ENCODE measurements at places on chromosomes 12 and 14.

DNA sequence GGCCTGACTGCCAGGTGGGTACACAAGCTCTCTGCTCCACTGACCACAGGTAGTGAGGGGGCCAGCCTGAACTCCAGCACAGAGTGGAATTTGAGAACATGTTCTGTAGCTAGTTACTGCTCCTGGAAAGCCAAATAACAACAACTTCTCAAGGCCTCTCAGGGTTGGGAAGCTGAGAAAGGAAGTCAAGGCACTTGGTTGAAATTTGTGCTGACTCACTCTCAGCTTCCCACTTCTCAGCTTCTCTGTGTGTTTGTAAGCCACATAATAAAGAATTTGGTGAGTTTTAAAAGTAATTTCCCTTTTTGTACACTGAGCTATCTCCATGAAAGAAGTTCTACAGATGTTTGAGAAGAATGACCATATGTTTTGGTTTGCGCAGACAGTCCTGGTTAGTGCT is 234.9 kb downstream of the KTN1 start:
- no peak for DNase-seq

- DNase-seq = no peak
Measured at GRCh38 chr12:108309674-108310312, 29.3 kb downstream of the CMKLR1 start.

DNA sequence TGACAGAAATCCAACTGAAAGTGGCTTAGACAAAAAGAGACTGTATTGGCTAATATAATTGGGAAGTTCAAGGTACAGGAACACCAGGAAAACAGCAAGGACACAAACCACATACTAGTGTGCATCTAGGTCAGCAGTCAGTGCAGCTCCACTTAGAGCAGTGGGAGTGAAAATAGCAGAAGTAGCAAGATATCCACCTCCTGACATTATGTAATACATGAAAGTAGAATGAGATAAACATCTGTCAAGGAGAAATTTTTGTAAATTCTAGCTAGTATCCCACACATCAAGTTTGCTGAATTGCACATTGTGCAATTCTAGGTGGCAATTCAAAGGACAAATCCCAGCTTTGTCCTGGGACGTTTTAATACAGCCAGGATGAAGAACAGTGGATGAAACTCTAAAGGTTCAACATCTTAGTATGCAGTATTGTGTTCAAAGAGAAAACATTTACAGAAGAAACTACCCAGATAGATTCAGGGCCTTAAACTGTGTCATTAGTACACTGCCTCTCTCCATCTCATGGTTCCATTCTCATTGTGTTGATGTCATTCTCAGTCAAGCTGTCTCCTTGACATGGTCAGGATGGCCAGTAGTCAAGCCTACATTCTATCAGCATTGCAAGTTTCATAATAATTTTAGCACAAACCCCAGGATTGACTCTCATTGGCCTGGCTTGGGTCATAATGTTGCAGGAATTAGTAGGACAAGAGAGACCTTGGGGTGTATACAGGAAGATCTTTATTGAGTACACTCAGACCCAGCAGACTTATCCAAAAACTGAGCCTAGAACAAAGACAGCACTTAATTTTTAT is 56.8 kb downstream of the SDR9C7 start:
- DNase-seq = no peak

DNA sequence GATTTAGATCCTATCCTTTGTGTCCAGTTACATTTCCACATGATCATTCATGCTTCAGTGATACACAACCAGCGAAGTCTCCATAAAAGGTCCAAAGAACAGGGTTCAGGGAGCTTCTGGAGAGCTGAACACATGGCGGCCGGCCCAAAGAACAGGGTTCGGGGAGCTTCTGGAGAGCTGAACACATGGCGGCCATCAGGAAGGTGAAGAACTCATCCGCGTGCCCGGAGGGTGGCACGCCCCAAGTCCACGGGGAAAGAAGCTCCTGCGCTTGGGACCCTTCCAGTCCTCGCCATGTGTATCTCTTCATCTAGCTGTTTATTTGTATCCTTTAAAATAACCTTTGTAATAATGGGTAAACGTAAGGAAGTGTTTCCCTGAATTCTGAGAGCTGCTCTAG is 91.9 kb upstream of the FLRT2 start:
- DNase-seq = no peak

DNA sequence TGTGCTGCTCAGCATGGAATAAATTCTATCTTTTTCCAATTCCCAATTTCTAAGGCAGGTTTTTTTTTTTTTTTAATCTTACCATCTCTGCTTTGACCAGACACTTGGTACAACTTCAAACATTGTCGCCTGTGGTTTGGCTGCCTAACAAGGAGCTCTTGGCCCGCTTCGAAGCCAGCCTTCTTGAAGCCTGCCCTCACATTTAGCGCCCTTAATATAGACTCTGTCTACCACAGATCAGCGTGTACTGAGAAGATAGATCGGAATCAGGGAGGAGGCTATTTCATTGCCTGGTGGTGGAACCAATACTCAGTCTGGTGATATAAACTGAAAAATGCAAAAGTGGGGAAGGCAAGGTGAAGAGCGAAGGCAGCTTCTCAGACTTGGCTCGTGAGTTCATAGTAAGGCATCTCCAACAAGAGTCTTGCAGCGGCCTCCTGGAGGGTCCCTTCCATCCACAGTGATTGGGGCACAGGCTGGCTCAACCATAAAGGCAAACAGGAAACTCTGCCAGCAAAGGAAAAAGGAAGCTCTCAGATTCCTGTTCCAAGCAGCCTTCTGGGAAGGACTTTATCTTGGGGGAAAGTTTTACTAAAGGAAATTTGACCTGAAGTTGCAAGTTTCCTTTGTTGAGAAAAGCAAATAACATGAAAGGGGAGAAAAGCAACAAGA is 103.2 kb upstream of the BCL2L14 start:
- no peak for DNase-seq

- no peak for DNase-seq
Measured at GRCh38 chr12:10197879-10198278, 14.8 kb upstream of the GABARAPL1 start.

GRCh38 chr14:68785534-68786490 is 7.1 kb downstream of the ZFP36L1 start:
- DNase-seq = peak; percentile 60

GRCh38 chr14:75905147-75905904 is 76.5 kb downstream of the TGFB3 start:
- DNase-seq = no peak

GRCh38 chr12:119147847-119148448 is 30.8 kb upstream of the HSPB8 start:
- DNase-seq = no peak

DNA sequence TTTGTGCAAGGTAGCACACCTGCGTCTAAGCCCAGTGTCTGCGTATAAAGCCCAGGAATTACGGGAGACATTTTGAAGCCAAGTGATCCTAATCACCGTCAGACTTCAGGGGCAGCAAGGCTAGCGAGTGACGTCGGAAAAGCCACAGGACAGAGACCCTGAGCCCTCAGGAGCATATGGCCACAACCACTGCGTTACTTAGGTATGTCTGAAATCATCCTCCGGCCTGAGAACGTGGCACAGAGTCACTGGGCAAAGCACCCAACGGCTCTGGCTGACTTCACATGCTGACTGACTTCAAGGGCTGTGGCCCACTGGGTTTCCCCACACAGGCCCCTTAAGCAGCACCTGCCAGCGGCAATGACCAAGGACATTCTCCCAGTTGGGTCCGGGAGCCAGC is 71.5 kb downstream of the RIMBP2 start:
- no peak for DNase-seq

- no peak for DNase-seq
Measured at GRCh38 chr14:79551523-79551922, 659.8 kb downstream of the DIO2 start.

GRCh38 chr12:51009056-51009440 is 17.1 kb downstream of the SLC11A2 start:
- DNase-seq = peak; percentile 46

- DNase-seq = no peak
Measured at GRCh38 chr12:105736498-105736897, 402.3 kb downstream of the NUAK1 start.

DNA sequence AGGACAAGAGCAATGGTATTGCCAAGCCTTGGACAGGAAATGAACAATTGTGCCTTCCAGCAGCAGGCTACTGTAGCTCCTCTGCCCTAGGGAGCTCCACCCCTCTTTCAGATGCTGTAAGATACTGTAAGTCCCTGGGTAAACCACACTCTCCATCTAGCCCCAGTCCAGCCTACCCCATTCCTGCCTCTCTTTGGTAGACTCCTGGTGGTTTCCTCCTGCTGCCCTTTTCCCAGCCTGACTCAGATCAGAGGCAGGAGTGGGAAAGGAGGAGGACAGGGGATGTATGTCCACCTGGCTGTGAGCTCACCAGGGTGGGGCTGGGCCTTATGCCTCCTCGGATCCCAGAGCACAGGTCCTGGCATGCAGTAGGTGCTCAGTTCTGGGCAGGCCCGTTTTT is 174.6 kb downstream of the ESRRB start:
- no peak for DNase-seq

- DNase-seq = no peak
Measured at GRCh38 chr12:31591380-31591901, 505 bp upstream of the DENND5B start.

- DNase-seq = peak; percentile 59
Measured at GRCh38 chr14:105061428-105062047, 3.7 kb downstream of the GPR132 start.

- DNase-seq = no peak
Measured at GRCh38 chr12:28966046-28966780, 182.9 kb upstream of the FAR2 start.

DNA sequence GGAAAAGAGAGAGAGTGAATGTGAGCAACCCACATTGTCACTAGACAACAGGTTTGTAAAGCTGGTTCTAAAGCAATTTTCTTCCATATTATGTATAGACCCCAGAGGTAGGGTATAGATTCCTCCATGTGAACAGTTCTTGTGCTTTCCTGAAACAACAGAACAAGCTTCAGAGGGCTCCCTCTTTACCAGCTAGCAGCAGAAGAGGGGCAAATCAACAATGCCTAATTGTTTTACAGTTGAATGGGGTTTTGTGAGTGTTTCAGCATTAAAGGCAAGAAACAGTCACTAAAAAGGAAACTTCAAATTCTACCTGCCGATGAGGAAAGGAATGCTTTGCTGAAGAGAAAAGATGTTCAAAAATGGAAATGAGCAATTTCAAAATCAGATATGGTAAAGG is 341.2 kb upstream of the KITLG start:
- no peak for DNase-seq

DNA sequence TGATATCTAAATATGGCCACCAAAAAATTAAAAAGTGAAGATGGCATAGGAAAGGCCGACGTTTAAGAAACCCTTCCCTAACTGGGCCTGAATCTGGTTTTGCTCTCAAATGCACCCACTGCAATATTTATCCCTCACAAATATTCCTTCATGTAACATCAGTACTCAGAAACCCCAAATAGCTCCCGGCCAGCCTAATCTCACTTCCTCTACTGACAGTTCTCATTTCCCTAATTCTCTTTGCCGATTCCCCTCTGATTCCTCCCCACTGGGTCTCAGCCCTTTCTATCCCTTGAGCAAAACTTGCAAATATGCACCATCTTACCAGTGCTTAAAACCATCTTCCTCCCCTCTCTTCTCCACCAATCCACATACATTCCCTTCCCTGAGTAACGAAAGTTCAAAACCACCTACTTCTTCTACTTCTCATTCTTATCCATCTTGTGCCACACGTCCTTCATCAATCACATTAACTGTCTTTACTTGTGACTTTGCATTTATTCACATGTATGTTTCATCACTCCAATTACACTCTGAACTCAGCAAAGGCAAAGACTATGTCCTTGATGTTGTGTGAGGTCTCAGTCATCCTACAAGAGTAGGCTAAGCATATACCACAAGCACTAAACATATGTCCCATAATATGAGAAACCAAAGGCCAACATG is 23.1 kb downstream of the KCNK10 start:
- no peak for DNase-seq

DNA sequence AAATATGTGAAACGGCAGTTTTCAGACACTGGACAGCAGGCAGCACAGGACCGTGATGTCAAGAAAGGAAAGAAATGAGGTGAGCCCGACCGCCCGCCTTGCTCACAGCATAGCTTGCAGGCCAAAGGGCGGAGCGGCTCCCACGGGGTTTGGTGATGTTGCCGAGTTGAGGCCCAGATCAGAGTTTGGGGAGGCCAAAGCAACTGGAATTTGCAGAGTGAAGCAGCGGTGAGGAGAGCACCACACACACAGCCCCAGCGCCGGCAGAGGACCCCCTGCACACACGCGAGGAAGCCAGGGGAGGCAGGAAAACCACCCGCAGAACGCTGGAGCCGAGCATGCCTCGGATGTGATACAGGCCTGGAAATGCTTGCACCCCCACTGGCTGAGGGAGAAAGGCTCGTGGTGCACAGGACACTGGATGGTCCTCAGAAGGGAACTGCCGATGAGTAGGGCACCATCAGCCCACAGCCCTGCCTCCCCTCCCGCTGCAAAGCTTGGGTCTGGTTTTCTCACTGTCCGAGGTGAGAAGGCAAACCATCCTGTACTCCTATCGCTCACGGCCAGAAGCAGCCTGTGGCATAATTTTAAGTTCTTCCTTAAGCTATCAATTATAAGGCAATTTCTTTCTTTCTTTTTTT is 25.7 kb upstream of the PLD4 start:
- no peak for DNase-seq

DNA sequence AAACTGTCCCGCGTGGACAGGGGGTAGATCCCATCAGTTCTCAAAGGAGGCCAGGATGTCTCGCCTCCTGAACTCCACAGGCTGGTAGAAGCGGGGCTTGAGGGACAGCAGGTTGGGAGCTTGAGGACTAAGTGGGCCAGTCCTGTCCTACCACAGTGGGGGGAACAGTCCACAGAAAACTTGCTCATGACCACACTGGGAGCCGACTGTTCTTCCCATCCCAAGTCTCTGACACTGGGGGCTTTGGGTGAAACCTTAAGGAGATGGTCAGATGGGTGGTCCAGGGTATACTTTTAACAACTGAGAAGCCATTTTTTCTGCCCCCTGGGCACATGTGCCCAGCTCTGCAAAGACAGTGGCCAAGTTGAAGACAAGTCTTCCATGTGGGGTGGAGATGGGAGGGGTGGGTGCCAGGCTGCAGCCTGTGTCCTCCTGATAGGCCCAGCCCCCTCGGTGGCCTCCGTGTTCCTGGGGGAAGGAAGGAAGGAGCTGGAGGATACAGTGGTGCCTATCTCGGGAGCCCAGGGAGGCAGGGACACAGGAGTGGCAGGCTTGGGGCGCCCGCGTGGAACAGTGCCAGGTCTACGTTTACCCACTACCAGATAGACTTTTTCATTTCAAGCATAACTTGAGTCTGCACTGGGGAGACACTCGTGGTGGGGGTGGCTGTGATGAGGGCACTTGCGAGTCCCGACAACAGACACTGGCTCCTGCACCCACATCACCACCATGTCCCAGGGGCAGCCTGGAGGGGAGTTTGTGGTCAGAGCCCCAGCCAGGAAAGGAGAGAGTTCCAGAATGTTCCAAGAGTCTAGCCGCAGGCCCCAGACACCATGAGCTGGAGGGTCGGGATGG is 14.7 kb downstream of the RHOF start:
- no peak for DNase-seq

DNA sequence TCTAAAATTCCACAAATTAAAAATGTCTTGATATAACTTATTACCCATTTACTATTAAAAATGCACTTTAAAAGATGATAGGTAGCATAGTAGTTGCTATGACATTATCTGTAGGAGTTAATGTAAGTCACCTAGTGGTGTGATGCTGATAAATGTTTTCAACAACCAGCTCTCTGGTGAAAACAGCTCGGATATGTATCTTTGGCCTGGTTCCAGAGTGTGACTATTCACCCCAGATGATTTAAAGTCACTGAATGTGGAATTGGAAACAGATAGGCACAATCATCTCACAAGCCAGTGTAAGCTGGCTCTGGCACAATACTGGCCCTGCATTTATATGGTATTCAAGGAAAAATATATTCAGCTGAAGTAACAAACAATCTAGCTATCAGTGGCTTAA is 9.2 kb upstream of the CCDC196 start:
- no peak for DNase-seq

All from CD4-positive, alpha-beta T cell treated with Interleukin-12 subunit alpha and Interleukin-12 subunit beta, for 1 hour (primary cell).